NCI-H1105 (cell line): ENCODE measurements at places on chromosomes 3 and 15.

- DNase-seq: no peak
These were observed 76.3 kb upstream of the ATP2B2 start for GRCh38 chr3:10581716-10582115.

DNA sequence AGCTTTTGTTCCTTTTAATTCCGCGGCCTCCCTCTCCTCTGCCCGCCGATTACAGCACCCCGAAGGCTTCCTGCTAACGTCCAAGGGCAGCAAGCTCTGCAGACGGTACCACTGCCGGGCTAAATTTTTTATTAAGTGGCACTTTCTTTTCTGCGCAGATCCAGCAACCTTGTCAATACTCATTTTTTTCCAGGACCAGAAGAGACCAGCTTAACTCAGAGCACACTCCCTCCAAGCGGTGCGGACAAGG, 542 bp upstream of the MEIS2 start:
- no peak for DNase-seq

GRCh38 chr3:189646853-189647542, 15.8 kb downstream of the TP63 start:
- no peak for DNase-seq

- DNase-seq: no peak
These were observed 76.3 kb upstream of the IQSEC1 start for GRCh38 chr3:13149330-13150108.

DNA sequence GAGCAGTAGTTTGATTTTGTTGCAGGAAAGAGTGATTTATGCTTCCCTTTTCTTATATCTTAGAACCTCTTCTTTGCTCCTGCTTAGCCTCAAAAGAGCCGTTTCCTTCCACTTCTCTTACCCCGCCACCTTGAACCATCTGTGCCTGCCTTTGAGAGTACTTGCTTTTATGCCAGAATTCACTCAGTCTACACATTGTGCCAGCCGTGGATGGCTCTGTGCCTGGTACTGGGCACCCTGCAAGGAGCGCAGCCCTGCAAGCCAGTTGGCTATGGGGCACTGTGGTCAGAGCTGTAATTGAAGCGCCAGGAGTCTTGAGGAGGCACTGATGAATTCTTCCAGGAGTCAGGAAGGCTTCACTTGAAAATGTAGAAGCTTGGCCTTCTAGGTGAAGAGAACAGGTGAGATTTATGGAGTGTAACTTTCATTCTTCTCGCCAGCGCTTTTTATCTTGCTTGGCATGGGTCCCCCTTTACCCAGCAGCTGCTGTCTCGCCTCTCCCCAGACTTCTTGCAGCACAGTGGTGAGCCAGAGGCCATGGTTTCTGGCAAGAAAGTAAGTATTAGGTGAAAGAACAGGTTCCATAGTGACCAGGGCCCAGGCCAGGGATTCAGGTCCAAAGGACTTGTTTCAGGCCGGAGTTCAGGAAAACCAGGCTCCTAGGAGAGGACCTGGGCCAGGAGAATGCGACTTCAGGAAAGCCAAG, 4.9 kb downstream of the TMED3 start:
- no peak for DNase-seq
